ENCODE measurements at places on chromosomes 4 and X.
A peak's percentile ranks its signal among the peaks of the same experiment; 100 is the strongest.

- DNase-seq: peak; percentile 17
Measured at GRCh38 chr4:142846729-142847596, 862 bp upstream of the INPP4B start.

DNA sequence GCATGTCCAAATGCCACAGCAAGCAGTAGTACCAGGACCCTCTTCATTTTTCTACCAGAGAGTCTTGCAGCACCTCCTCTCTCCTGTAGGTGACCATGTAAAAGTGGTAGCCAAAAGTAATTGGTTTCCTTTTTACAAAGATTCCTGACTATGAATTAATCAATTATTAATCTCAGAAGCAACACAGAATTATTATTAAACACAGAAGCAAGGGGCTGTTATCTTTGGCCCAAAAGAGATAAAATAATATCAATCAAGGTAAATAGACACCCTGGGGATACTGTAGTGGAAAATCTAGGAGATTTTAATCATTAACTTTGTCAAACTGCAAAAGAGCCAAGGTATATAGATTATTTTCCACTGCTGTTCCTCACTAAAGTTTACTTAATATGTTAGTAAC is at the start of gene GC:
GC (minus strand) TSS at position 108 of the 400 bp plus-strand sequence; CDS start at position 47, 61 bp downstream.
- DNase-seq: no peak

- DNase-seq: peak; percentile 3
Measured at GRCh38 chrX:18721683-18722499, 14.4 kb downstream of the PPEF1 start.

DNA sequence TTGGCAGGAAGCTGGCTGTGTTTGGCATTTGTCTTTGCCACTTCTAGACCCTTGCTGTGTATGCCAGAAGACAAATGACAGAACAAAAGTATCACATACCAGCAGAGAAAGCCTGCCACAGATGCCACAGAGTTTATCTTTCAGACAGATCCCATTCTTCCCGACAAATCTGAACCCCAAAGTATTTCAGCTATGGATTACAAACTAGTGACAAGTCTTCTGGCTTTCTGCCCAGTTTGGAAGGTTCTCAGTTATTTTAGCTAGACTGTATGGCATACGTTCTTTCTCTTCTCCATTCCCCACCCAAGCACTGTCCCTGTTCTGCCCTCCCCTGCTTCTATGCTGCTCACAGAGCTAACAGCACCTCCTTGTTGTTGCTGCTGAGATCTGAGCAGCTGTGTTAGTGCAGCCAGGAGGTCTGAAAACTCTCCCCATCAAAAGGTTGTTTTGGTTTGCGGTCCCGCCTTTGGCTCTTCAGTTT is 236.7 kb downstream of the FRAS1 start:
- no peak for DNase-seq

DNA sequence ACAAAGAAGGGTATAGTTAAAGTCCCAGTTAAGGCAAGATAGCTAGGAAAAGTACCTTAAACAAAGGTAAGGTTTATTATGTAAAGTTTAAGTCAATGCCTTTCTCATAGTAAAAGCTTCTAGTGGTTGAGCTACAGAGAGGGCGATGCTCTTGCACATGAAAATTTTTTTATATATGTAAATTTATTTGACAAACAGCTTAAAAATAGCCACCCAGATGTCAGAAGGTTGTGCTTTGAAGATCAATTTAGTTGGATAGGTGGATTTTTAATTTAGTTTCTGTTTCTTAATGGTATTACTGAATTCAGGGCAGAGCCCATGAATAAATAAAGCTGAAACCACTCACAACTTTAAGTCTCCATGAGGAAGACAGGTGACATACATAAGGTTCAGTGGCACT is 29.4 kb upstream of the PPP1R2C start:
- no peak for DNase-seq

- no peak for DNase-seq
Measured at GRCh38 chrX:9467146-9467545, 2.3 kb downstream of the TBL1X start.

GRCh38 chr4:106529348-106530023 is 160.9 kb upstream of the GIMD1 start:
- no peak for DNase-seq

- DNase-seq: no peak
Measured at GRCh38 chrX:120755066-120755846, 120.4 kb downstream of the CT47B1 start.

DNA sequence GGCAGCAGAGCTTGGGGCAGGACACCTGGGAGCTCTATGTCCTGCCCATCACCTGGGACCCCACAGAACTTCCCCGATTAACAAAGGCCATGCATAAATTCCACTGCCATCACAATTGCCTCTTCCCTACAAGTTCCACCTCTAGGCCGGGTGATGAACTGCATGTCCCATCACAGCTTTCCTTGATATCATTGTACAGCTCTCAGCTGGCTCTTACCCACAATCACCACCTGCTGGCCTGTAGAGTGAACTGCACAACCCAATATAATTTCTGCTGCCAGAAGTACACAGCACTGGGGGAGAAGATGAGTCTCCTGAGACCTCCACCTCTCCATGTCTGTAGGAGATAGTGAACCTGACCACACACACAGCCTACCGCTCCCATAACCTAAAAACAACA is 285.0 kb upstream of the AADAT start:
- no peak for DNase-seq

DNA sequence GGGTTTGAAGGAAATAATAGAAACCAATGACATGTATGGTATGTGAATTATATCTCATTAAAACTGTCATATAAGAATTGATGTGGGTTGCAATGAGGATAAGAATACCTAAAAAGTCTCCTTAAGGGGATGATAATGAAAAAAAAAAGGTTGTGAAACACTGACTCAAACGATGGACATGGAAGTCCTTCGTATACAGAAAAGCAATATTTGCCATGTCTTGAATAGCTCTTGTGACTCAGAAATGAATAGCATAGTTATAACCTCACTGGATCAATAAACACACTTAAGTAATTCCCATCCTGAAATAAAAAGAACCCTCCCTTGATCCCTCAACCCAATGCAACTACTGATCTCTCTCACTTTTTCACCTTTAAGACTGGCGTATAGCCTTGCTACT is 89.7 kb downstream of the OPHN1 start:
- no peak for DNase-seq

DNA sequence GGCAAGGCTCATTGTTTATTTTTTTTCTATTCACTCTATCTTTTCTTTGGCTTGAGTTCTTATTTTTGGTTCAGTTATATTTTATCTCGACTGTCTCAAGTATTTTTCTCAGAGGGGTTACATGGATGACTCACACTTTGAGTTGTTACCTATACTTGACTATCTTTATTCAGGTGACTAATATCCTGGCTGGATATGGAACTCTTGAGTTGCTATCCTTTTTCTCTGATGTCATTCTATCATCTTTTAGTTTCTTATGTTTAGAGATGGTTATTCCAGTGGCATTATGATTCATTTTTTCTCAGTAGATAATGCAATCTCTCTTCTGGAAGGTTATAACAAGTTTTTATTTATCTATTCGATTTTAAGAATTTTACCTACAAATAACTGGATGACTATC is 117.9 kb downstream of the COX18 start:
- no peak for DNase-seq
